ENCODE measurements at places on chromosomes 16 and 17. TPM values are rescaled to one million over a fixed set of nuclear protein-coding genes. Genes with fewer than 3 reads are reported as not detected.

The SNAI3 gene
- total RNA-seq, result not detected

The PRSS36 gene
- total RNA-seq, result 0.09 TPM

The CRHR1 gene
- not detected for total RNA-seq

The AIPL1 gene
- total RNA-seq, result not detected

The KRTAP2-3 gene
- total RNA-seq, result not detected

The ABCA10 gene
- total RNA-seq, result 2.2 TPM

The PRKCB gene
- total RNA-seq, result under 0.01 TPM

The MYH8 gene
- under 0.01 TPM for total RNA-seq

The CAMTA2 gene
- total RNA-seq, result 6.8 TPM

The EVI2A gene
- total RNA-seq, result 1.00 TPM

The SNX11 gene
- 9.2 TPM for total RNA-seq

The SHBG gene
- 148 TPM for total RNA-seq

The TBC1D3H gene
- total RNA-seq, result not detected

The SALL1 gene
- total RNA-seq, result 0.18 TPM

The P2RX1 gene
- total RNA-seq, result 0.57 TPM

The TBC1D3D gene
- not detected for total RNA-seq

The PRSS53 gene
- total RNA-seq, result 1.00 TPM

The CD300H gene
- not detected for total RNA-seq

The SCN4A gene
- total RNA-seq, result under 0.01 TPM

The CMTM1 gene
- total RNA-seq, result 1.3 TPM

The TPSG1 gene
- total RNA-seq, result not detected

The GRIN2C gene
- total RNA-seq, result 0.28 TPM

The TMEM92 gene
- under 0.01 TPM for total RNA-seq

The PRRT2 gene
- 1.3 TPM for total RNA-seq

The HYDIN gene
- 0.65 TPM for total RNA-seq

The EPX gene
- not detected for total RNA-seq

The PITPNM3 gene
- total RNA-seq, result 0.14 TPM

The PIK3R6 gene
- total RNA-seq, result not detected

The MAPK7 gene
- total RNA-seq, result 12.4 TPM

The SYCE1L gene
- 0.46 TPM for total RNA-seq

The DHRS7B gene
- total RNA-seq, result 14.6 TPM

The CUEDC1 gene
- total RNA-seq, result 12.1 TPM

The SLC5A11 gene
- not detected for total RNA-seq

Measured in smooth muscle cell of bladder (primary cell).